ENCODE measurements at places on chromosomes 2 and 18. TPM values are rescaled to one million over a fixed set of nuclear protein-coding genes. Genes with fewer than 3 reads are reported as not detected.

Gene RNF149
- 27.2 TPM for total RNA-seq

Gene ATOH8
- 6.9 TPM for total RNA-seq

Gene ZEB2
- total RNA-seq, result 200 TPM

Gene APLF
- total RNA-seq, result 6.9 TPM

DNA sequence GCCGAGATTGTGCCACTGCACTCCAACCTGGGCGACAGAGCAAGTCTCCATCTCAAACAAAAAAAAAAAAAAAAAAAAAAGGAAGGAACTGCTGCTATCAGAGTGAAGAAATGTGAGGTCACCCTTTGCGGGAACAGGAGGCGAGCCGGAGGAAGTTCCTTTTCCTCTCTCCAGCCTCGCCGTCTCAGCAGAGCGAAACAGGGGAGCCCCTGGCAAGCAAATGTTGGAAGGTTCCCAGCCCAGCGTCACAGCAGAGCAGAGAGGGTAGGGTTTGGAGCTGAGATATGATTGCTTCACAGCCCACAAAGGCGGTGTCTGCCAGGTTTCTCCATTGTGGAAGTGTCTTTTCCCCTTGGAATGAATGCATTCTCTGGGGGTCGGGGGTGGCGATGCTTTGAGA, 28.5 kb downstream of the SLC20A1 start:
- DNase-seq, result no peak
- no peaks in the 10 kb centered on the region for H3K27me3 ChIP-seq
- H3K27ac ChIP-seq, result no peak overlapping the region
- H3K4me1 ChIP-seq, result peaks cover 3% of the 10 kb centered on the region

DNA sequence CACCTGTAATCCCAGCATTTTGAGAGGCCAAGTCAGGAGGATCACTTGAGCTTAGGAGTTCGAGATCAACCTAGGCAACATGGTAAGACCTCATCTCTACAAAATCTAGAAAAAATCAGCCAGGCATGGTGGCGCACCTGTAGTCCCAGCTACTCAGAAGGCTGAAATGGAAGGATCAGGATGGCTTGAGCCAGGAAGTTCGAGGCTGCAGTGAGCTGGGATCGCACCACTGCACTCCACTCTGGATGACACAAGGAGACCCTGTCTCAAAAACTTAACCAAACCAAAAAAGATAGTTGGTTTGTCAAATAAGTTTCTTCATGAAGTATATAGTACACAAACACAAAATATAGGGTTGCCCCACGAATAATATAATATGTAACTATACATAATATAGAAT, 197.6 kb downstream of the DPP4 start:
- H3K4me3 ChIP-seq, result no peak overlapping the region
- H3K27ac ChIP-seq, result no peak overlapping the region
- H3K36me3 ChIP-seq, result no peaks in the 10 kb centered on the region
- H3K4me1 ChIP-seq, result no peaks in the 10 kb centered on the region
- DNase-seq, result no peak
- H3K27me3 ChIP-seq, result no peaks in the 10 kb centered on the region

Gene SATB2
- total RNA-seq, result 9.2 TPM

Gene SERPINB11
- total RNA-seq, result not detected

Measured in neural crest cell (in vitro differentiated cells).